BE2C (cell line): ENCODE measurements at places on chromosomes 13 and 19.
A peak's percentile ranks its signal among the peaks of the same experiment; 100 is the strongest.

- DNase-seq = no peak
These were observed 22.8 kb upstream of the ITM2B start for GRCh38 chr13:48210178-48210577.

GRCh38 chr13:106143392-106143791, 392.1 kb downstream of the EFNB2 start:
- DNase-seq = no peak

DNA sequence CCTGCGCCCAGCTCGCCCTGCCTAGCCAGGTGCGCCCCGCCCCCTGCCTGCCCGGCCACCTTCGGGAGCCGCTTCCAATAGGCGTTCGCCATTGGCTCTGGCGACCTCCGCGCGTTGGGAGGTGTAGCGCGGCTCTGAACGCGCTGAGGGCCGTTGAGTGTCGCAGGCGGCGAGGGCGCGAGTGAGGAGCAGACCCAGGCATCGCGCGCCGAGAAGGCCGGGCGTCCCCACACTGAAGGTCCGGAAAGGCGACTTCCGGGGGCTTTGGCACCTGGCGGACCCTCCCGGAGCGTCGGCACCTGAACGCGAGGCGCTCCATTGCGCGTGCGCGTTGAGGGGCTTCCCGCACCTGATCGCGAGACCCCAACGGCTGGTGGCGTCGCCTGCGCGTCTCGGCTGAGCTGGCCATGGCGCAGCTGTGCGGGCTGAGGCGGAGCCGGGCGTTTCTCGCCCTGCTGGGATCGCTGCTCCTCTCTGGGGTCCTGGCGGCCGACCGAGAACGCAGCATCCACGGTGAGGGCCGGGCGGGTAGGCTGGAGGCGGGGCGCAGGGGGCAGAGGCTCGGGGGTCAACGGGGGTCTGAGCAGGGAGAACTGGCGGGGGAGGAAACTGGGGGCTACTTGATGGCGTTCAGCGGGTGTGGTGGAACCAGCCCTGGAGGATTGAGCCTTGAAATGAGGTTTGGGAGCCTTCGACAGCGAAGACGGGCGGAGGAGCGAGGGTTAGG, at the start of gene SPINT2:
TSS of gene SPINT2 (plus strand) at position 88 of the 727 bp plus-strand sequence. CDS start at position 408, 320 bp downstream.
- DNase-seq = no peak

- DNase-seq = no peak
These were observed 21.2 kb upstream of the CD177 start for GRCh38 chr19:43332058-43332922.

DNA sequence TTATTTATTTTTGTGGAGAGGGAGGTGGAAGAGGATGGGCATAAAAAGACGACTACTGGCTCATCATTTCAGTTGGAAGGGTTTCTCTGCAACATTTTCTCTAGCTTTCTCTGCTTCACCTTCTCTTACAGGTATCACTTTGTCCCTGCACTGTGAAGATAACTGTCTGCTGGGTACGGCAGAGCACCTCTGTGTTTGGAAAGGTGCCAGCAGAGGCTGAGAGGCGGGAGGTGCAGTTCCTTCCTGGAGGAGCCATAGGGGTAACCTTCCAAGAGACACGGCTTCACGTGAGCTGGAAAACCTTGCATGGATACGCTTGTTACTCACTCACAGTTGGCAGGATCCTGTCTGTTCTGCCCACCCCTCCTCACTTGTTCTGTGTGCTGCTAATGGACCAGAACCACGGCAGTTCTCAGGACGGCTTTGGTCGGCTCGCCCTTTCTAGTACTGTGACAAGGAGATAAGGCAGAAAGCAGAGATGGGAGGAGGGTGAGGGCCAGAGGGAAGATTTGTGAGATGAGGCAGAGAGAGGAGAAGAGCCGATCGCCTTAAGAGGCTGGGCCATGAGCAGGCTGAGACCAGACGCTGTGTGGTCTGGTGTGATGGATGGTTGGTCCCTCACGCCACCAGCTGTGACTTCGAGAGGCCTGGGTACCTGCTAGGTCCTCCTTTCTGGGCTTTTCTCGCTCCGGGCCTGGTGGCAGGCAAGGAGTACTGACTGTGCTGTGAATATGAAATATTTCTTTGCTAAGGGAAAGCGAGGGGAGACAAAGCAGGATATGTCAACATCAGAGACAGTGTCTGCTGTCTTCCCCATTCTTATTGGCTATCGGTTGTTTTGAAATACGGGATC, 66.8 kb downstream of the MRPL57 start:
- no peak for DNase-seq

DNA sequence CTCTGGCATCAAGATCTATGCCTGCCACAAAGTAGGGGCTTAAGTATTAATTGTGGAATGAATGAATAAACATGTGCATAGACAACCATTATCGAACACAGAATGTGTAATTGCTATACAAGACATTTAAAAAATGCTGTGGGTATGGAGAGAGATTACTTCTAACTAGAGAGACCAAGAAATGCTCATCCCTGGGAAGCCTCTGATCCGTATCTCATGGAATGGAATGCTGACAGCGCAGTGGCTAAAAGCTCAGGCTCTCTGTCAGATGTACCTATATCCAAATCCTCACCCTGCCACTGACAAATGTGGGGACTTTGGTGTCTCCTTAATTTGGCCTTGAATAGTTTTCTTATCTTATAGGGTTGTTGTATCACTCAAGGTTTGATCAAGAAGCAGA, 22.7 kb upstream of the MBNL2 start:
- no peak for DNase-seq

DNA sequence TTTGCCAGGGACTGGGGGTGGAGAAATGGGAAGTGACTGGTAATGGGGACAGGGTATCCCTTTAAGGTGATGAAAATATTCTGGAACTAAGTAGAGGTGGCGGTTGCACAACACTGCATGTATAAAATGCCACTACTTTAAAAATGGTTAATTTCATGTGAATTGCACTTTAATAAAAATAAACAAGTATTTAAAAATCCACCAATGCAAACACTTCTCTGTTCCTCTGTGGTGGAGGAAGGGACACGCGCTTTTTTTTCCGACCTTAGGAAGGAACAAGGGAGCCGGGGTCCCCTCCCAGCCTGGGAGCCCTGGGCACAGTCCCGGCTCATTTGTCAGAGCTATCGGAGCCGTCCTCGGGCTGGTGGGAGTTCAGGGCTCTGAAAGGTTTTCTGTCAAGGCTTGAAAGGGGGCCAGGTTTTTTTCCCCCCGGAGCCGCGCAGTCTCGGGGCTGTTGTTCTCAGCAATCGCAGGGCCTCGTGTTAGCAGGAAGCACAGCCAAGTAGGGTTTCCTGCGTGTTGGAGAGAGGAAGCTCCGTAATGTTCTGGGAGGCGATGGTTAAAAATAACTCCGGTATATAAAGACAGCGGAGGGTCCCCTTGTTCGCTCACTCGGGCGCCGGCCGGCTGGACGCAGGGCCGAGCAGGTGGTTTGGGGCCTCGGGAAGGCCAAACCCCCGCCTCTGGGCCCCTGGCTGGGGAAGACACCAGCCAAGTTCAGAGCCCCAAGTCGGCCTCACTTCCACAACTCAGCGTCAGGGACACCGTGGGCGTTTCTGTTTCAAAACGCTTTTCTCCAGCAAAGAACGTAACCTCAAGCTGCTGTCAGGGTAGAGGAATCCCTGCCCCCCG, 41.2 kb upstream of the KLF2 start:
- DNase-seq = no peak

DNA sequence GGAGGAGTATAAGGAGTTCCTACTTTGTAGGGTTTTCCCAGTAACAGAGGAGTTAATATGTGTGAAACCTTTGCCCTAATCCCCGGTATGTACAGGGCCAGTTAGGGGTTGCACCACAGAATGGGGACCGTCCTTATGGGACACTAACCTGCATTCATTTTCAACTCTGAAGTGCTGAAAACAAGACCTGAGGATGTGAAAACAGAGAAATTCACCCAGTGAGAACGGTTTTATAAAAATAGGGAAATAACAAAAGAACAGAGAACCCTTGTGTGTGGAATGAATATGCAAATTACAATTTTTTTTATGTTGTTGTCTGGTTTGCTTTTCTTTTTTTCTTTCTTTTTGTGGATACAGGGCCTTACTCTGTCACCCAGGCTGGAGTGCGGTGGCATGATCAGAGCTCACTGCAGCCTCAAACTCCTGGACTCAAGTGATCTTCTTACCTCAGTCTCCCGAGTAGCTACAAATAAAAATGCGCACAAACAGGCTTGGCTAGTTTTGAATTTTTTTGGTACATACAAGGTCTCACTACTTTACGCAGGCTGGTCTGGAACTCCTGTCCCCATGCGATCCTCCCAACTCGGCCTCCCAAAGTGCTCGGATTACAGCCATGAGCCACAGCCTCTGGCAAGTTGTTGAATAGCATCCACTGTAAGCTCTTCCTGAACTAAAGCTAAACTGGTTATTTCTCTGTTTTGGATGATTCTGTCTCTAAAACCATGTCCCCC, 10.6 kb downstream of the CLC start:
- no peak for DNase-seq

GRCh38 chr13:30718661-30719524, 16.4 kb upstream of the ALOX5AP start:
- DNase-seq = no peak

- no peak for DNase-seq
These were observed 951.3 kb upstream of the PRR20A start for GRCh38 chr13:56189439-56189838.

GRCh38 chr19:41276231-41276630, 12.1 kb downstream of the HNRNPUL1 start:
- DNase-seq = no peak

GRCh38 chr19:56980906-56981305, 138.9 kb upstream of the USP29 start:
- no peak for DNase-seq

DNA sequence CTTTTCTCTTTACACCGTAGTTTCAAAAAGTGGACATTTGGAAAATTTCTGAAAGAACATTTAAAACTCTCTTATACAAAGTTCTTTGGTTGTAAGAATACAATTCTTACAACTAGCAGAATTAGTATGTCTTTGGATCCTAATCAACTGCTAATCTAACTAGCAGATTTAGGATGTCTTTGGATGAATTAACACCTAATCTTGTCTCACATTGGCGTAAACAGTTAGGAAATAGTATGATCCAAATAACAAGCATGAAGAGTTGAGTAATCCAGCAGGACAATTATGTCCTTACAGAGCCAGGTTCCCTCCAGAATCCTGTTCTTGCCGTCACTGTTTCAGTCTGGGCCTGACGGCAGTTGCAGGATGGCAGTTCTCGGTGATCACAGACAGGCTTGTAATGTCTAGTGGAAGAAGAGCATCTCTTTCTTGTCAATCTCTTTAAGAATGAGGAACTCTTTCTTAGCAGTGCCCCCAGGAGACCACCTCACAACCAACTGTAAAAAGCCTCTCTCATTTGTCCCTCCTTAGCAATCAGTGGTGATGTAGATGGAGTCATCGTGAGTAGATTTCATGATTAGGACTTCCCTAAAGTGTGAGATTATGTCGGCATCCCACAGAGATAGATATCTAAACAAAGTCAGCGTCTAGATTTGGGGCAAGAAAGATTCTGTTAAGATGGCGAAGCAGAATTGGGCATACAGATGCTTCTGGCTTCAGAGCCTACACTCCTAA, 5.7 kb upstream of the TNFSF13B start:
- no peak for DNase-seq

GRCh38 chr13:45601680-45602079, 13.9 kb downstream of the ERICH6B start:
- no peak for DNase-seq

- peak; percentile 80 for DNase-seq
These were observed 1.2 kb upstream of the KLF16 start for GRCh38 chr19:1864480-1865171.

GRCh38 chr13:44112700-44113329, 233.1 kb downstream of the LACC1 start:
- DNase-seq = no peak

- DNase-seq = no peak
These were observed 287.5 kb downstream of the ATP8A2 start for GRCh38 chr13:25659091-25659795.

- no peak for DNase-seq
These were observed 39.5 kb upstream of the ZNF536 start for GRCh38 chr19:30332445-30333234.

DNA sequence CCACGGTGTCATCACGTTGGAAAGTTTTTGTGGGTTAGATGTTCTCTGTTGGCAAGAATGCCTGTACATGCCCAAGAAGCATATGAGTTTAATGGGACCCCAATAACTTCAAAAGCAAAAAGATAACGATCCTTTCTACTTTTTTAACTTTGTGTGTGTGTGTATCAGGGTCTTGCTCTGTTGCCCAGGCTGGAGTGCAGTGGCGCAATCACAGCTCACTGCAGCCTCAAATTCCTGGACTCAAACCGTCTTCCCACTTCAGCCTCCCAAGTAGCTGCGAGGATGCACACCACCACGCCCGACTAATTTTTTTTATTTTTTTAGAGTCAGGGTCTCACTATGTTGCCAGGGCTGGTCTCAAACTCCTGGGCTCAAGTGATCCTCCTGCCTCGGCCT, 34.3 kb upstream of the TPM4 start:
- DNase-seq = no peak

GRCh38 chr13:50893211-50893852, 16.3 kb upstream of the RNASEH2B start:
- no peak for DNase-seq

- no peak for DNase-seq
These were observed 26.4 kb upstream of the SLC7A1 start for GRCh38 chr13:29621841-29622240.

- no peak for DNase-seq
These were observed 39.2 kb upstream of the CSNK1A1L start for GRCh38 chr13:37144661-37145060.

DNA sequence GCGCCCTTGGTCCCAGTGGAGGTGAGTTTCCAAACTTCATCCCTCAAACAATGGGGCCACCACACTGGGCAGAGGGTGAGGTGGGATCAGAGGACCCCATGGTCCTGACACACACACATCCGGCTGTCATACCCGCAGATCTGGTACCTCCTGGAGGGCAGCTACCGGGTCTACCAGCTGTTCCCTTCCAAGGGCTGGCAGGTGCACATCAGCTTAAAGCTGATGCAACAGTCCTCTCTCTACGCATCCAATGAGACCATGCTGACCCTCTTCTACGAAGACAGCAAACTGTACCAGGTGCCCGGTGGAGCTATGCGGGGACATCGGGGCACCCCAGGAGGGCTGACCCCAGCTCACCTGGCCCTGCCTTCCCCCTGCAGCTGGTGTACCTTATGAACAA, 14.0 kb upstream of the PSMD8 start:
- DNase-seq = no peak

DNA sequence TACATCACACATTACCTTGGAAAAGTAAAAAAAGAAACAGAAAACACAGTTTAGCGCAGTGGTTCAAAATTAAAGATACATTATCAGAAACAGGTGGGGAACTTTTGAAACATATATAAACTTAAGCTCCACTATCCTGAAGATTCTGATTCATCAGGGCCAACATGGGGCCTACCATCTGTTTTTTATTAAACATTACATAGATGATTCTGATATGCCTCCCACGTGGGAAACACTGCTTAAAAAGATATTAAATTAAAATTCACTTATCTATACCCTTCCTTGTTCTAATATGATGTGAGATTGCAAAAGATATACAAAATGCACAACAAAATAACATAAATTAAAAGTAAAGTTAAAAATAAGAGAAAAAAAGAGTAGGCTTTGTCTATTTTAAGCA, 125.0 kb downstream of the VWA8 start:
- DNase-seq = no peak
